HS-5 (cell line): ENCODE measurements at places on chromosomes 12 and 14.

GRCh38 chr12:3988519-3989217 lies 115.5 kb upstream of the PARP11 start:
- DNase-seq, result no peak

- DNase-seq, result no peak
Observed at GRCh38 chr14:36055681-36056225, 120.8 kb downstream of the PTCSC3 start.

DNA sequence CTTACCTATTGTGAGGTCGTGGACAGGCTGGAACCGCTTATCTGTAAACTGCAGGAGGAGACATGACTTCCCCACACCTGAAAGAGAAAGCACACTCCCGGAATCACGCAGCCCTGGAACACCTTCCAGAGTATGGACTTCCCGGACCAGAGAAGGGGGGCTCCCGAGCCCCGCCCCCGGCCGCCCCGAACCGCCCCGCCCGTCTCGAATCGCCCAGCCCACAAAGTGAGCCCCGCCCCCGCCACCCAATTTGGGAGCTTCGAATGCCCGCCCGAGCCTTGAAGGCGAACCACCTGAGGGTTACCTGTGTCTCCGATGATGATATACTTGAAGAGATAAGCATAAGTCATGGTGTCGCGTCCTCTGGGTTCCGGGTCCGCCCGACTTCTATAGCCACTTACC lies 235 bp downstream of the RAB2B start:
- DNase-seq, result no peak

GRCh38 chr12:43758247-43758727 lies 303 bp downstream of the PUS7L start:
- no peak for DNase-seq

DNA sequence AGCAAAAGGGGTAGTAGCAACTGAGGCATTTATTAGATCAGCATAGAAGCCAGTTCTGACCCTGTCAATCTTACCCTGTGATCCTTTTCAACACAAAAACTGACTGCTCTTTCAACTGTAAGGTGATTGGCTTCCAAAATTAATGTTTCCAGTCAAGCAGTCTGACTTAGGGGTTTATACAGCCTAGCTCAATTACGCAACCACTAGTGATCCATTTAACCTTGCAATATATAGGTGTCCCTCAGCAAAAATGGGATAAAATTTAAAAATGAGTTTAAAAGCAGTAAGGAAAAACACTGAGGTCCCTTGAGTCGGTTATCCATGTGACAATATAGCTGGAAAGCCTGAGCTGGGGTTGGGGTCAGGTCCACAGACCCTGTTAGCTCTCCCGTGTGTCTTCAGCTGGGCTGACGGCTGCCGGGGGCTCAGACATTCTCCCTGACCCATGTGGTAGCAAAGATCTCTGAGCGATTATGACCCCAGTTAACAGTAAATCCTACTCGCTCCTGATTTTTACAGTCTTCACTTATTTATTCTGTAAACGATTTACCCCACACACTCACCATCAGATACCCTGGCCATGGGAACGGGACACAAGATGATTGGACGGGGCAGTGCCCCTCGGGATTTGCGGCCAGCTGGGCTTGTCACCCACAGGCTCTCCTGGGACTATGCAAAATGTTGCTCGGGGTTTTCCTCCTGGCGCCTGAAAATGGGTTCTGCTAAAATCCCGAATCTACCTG lies 16.6 kb downstream of the ADGRD1 start:
- no peak for DNase-seq

GRCh38 chr12:108392284-108392683 lies 53.2 kb upstream of the CMKLR1 start:
- DNase-seq, result no peak
